ENCODE measurements at places on chromosomes 13 and 19.

- DNase-seq: no peak
Measured at GRCh38 chr13:79604752-79605151, 123.8 kb downstream of the NDFIP2 start.

DNA sequence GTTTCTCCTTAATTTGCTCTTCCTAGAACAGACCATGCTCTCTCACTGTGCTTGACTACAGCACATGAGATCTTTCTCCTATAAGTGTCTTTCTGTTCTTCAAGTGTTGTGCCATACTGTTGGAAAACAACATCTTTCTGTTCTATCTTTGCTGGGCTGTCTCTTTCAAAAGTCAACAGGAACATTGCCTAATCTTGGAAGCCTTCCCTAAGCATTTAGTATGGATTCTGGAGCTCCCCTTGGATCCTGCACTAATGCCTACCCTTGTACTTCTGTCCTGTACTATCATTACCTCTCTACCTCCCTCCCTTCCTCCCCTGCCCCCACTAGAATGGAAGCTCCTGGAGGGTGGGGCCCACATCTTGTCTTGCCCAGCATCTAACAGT is 26.8 kb downstream of the STARD13 start:
- no peak for DNase-seq

- DNase-seq: no peak
Measured at GRCh38 chr13:65653613-65654012, 1576.5 kb downstream of the PCDH9 start.

GRCh38 chr19:2109046-2109864 is 12.5 kb downstream of the IZUMO4 start:
- no peak for DNase-seq

- no peak for DNase-seq
Measured at GRCh38 chr13:96968027-96968426, 26.2 kb downstream of the OXGR1 start.

DNA sequence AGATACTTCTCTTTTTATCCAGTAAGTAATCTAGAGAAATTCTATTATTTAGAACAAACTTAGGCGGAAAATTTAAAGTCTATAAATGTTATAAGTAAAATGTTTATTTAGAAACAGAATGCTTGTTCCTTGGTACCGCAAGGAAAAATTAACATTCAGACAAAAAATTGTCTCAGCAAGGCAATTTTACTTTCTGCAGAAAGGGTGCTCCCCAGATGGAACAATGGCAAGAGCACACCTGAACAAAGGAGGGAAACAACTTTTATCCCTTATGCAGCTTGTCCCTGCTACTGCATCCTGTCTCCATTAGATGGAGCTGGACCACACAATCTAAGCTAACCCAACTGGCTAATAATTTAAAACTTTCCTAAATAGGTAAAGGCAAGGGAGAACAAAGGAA is 6.5 kb upstream of the ZNF708 start:
- DNase-seq: no peak

- DNase-seq: no peak
Measured at GRCh38 chr19:18701250-18701608, 17.7 kb downstream of the CRTC1 start.

DNA sequence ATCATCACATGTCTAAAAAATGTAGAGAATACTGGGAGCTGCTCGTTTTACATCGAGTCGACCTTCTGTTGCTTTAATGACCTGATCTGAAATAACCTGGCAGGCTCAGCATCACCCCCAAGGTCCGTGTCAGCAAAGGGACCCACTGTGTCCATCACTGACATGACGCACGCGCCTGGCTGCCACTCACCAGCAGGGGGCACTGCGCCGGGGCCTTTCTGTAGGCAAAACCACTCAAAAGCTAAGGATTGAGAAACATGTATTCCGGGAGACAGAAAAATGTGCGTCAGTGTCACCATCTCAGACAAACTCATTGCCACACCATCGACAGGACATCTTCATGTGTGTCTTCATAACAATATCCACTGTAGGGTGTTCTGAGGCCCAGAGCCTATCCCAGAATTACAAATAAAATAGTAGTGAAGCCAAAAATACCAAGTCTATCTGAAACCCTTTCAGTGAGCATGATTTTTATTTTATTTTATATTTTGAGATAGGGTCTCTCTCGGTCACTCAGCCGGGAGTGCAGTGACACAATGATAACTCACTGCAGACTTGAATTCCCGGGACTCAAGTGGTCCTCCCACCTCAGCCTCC is 130.3 kb upstream of the LSM14A start:
- DNase-seq: peak; percentile 82

- no peak for DNase-seq
Measured at GRCh38 chr19:16561382-16561781, 10.8 kb downstream of the SLC35E1 start.

- peak; percentile 77 for DNase-seq
Measured at GRCh38 chr19:2543463-2544442, 67.8 kb downstream of the GADD45B start.

Data from WERI-Rb-1 (cell line).